KBM-7 (cell line): ENCODE measurements at places on chromosomes 5 and 9.
A peak's percentile ranks its signal among the peaks of the same experiment; 100 is the strongest.

DNA sequence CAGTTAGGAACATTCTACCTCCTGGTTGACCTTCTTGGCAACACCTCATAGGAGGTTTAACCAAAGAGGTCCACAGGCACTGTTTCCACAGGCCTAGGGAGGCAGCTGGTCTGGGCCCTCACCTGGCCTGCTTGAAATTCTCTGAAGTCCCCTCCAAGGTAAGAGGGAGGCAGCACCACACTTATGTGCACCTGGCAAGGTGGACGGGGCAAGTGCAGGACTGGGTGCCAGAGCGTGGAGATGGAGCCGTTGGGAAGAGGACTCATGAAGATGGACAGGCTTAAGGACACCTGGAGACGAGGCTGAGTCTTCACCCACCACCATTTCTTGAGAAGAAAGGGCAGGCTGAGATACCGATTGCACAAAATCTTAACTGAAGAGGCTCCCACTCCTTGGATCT is 6.6 kb upstream of the BARHL1 start:
- no peak for DNase-seq

- DNase-seq: peak; percentile 67
Observed at GRCh38 chr5:98927242-98927988, 1.4 kb downstream of the CHD1 start.

DNA sequence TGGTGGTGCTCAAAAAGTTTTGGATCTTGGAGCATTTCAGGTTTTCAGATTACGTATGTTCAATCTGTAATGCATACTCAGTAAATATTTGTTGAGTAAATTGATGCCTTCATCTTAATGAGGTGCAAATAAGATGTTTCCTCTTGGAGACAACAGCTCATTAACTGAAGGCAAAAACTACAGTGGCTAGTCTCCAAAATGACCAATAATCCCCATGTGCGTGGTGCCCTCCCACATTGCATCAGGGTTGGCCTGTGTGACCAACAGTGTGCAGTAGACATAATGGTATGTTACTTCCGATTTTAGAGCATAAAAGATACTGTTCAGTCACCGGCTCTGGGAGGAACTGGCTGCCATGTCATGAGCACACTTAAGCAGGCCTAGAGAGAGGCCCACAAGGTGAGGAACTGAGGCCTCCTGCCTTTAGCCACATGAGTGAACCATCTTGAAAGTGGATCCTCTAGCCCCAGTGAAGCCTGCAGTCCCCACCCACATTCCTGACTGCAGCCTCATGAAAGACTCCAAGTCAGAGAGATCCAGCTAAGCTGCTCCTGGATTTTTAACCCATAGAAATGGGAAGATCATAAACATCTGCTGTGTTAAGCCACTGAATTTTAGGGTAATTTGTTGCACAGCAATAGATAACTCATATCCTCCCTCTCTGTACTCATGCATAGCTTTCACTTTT is 55.7 kb downstream of the LIFR start:
- DNase-seq: no peak

DNA sequence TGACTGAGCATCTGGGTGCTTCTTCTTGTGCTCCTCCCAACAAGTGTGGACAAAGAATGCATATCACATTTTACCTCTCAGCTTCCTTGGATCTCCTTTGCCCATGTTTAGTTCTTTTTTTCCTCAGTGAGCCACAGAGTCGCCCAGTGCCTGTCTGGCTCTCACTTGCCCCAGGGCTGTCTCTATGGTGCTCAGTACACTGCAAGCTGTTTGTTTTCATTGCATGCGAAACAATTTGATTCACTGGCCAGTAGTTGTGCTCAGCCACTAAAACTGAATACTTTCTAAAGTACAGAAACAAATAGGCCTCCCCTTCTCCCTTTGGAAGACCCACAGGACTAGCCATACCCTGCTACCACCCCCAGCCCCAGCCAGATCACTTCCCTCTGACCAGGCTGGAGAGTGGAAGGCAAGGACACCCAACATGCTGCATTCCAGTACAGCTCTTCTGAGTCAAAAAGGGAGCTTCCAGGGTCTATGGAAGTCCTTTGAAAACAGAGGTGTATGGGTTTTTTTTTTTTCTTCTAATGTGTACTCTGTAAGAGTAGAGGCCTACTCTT is 3.8 kb downstream of the LHFPL2 start:
- DNase-seq: no peak

DNA sequence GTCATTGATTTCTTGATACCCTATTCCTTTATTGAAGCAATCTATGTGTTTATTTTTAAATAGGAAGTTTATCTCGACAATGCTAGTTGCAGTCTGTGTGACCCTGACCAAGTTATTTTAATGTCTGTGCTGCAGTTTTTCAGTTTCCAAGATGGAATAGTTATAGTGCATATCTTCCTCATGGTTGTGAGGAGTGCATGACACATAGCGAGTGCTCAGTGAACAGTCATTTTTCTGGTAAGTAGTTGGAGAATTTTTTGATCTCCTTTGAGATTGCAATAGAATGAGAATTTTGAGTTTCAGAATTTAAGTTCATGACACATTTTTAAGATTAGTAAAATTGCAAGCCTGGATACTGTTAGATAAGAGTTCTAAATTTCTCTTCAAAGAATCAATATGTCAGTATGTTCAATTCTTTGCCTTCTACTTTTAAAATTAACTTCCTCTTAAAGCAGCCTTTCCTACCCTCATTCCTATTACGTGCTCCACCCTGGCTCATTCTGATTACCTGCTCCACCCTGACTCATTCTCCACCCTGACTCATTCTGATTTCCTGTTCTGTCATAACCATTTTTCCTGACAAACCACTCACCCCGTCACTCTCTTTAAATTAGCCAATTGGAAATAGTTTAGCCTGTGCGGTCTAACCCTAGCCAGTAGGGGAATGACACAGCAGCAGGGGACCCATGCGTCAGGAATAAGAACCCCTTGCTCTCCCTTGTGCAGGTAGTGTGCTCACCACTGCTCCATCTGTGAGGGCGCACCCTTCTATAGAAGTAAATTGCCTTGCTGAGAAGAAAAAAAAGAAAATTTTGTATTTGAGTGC is 30.7 kb downstream of the SPIN1 start:
- DNase-seq: peak; percentile 20
